Fibroblast of pulmonary artery (primary cell): ENCODE measurements at places on chromosomes 7 and 10.

GRCh38 chr7:2542011-2542915, 13.1 kb downstream of the BRAT1 start:
- no peak for DNase-seq

GRCh38 chr7:50970092-50970491, 187.4 kb upstream of the GRB10 start:
- no peak for DNase-seq

- peak; percentile 43 for DNase-seq
Observed at GRCh38 chr7:148701414-148701813, 2.7 kb downstream of the CUL1 start.

DNA sequence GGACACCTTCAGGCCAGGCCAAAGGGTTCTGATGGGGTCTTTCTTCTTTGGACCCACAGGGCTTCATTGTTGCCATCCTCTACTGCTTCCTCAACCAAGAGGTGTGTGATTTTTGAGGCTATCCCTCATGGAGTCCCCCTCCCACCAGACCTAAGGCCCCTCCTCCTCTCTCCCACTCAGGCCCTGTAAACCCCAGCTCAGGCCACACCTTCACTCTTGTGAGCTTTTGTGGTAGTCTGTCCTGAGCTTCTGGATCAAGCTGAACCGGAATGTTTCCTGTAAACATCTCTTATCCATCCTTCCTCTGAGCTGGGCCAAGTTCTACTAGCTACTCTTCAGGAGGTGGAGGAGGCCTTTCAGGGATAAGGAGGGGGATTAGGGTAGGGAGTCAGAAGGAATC, 13.5 kb downstream of the GHRHR start:
- no peak for DNase-seq

GRCh38 chr7:36367561-36368077, 22.0 kb upstream of the ANLN start:
- DNase-seq = no peak
